ENCODE measurements at places on chromosomes 1 and 21.

- no peak overlapping the region for H3K4me3 ChIP-seq
- no peaks in the 10 kb centered on the region for H3K27me3 ChIP-seq
- DNase-seq = peak; percentile 89
- H3K27ac ChIP-seq = peak overlapping the region; percentile 90
- H3K36me3 ChIP-seq = no peaks in the 10 kb centered on the region
Observed at GRCh38 chr1:117828201-117828600, 101.2 kb downstream of the GDAP2 start.

DNA sequence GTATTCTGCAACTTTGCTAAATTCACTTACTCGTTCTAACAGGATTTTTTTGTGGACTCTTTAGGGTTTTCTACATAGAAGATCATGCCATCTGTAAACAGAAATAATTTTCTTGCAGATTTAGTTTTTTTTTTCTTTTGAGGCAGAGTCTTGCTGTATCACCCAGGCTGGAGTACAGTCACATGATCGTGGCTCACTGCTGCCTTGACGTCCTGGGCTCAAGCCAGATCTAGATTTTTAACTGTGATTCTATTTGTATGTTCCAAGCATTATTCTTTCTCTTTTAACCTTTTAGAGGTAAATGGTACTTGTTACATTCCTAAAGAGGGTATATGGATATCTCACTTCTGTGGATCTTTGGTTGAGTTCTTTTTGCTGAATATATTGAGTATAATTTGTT is 18.6 kb downstream of the FABP3 start:
- no peaks in the 10 kb centered on the region for H3K27me3 ChIP-seq
- no peak overlapping the region for H3K27ac ChIP-seq
- H3K4me3 ChIP-seq = no peak overlapping the region
- no peaks in the 10 kb centered on the region for H3K4me1 ChIP-seq

DNA sequence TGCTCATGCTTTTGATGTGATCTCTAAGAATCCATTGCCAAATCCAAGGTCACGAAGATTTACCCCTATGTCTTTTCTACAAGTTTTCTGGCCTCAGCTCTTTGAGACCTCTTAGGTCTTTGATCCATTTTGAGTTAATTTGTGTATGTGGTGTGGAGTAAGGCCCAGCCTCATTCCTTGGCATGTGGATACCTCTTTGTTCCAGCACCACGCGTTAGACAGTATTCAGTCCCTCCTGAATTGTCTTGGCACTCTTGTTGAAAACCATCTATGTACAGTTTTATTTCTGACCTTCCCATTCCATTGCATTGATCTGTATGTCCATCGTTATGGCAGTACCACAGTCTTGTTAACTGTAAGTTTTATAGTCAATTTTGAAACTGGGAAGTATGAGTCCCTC is 8.0 kb upstream of the FTCD start:
- no peak overlapping the region for H3K27ac ChIP-seq
- no peak overlapping the region for H3K4me3 ChIP-seq
- no peaks in the 10 kb centered on the region for H3K36me3 ChIP-seq
- H3K27me3 ChIP-seq = peaks cover 4% of the 10 kb centered on the region
- no peaks in the 10 kb centered on the region for H3K4me1 ChIP-seq

- H3K27me3 ChIP-seq = no peaks in the 10 kb centered on the region
- H3K4me1 ChIP-seq = peaks cover 27% of the 10 kb centered on the region
- peak; percentile 4 for DNase-seq
- no peaks in the 10 kb centered on the region for H3K36me3 ChIP-seq
Observed at GRCh38 chr21:46083791-46084561, 13.9 kb upstream of the COL6A2 start.

DNA sequence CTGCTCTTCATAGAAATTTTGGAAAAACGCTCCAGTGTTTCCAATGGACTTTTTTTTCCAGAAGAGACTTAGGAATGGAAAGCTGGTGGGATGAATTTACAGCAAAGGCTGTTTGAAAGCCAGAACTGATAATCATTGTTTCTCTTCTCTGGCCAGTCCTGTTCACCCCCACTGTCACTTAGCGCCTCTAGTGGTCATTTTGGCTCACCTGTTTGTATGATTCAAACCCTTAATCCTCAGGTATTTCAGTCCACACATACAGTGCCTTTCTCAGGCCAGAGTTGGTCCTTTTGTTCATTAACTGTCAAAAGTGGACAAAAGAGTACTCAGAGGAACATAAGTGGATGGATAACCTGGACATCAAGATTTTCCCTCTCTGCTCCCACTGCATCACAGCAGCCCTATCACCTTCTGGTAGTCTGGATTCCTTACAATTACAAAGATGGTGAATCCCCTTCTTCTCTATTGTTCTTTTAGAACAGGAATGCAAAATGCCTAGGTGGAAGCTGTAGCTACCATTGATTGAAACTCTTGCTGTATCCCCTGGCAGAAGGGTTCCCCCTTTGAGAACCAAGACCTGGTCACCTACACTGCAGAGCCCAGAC is 177.6 kb upstream of the OLFM3 start:
- no peak overlapping the region for H3K4me3 ChIP-seq
- no peak overlapping the region for H3K27ac ChIP-seq
- DNase-seq = no peak
- no peaks in the 10 kb centered on the region for H3K27me3 ChIP-seq
- no peaks in the 10 kb centered on the region for H3K36me3 ChIP-seq

- no peak overlapping the region for H3K4me3 ChIP-seq
- H3K36me3 ChIP-seq = no peaks in the 10 kb centered on the region
- H3K27ac ChIP-seq = no peak overlapping the region
- H3K4me1 ChIP-seq = no peaks in the 10 kb centered on the region
- H3K27me3 ChIP-seq = no peaks in the 10 kb centered on the region
- DNase-seq = peak; percentile 22
Observed at GRCh38 chr1:205510951-205511330, 6.5 kb downstream of the CDK18 start.
